CD8-positive, alpha-beta memory T cell (primary cell): ENCODE measurements at places on chromosomes 7 and 10.

GRCh38 chr10:130128062-130128781 is 8.0 kb upstream of the GLRX3 start:
- no peak overlapping the region for H3K4me3 ChIP-seq
- no peaks in the 10 kb centered on the region for H3K36me3 ChIP-seq
- no peak overlapping the region for H3K27ac ChIP-seq
- H3K4me1 ChIP-seq: peaks cover 4% of the 10 kb centered on the region

- no peaks in the 10 kb centered on the region for H3K27me3 ChIP-seq
- no peak overlapping the region for H3K4me3 ChIP-seq
- H3K4me1 ChIP-seq: peaks cover 33% of the 10 kb centered on the region
- no peaks in the 10 kb centered on the region for H3K36me3 ChIP-seq
- DNase-seq: no peak
These were observed 164.0 kb downstream of the SDK1 start for GRCh38 chr7:3464900-3465622.

- H3K4me1 ChIP-seq: peaks cover 51% of the 10 kb centered on the region
- DNase-seq: no peak
- H3K4me3 ChIP-seq: no peak overlapping the region
- no peaks in the 10 kb centered on the region for H3K27me3 ChIP-seq
- no peak overlapping the region for H3K27ac ChIP-seq
- H3K36me3 ChIP-seq: no peaks in the 10 kb centered on the region
These were observed 73.4 kb downstream of the MYOF start for GRCh38 chr10:93408783-93409182.

DNA sequence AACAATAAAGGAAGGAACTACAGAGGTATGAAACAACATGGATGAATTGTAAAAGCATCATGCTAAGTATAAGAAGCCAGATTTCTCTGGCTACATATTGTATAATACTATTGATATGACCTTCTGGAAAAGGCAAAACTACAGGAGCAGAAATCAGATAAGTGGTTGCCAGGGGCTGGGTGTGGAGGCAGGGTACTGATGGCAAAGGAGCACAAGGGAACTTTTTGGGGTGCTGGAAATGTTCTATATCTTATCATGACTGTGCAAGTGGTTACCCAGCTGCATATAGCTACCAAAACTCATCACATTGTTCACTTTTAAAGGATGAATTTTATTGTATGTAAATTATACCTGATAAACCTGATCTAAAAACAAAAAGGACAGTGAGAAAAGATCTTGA is 72.4 kb downstream of the SKAP2 start:
- no peak overlapping the region for H3K27ac ChIP-seq
- no peaks in the 10 kb centered on the region for H3K4me1 ChIP-seq
- H3K4me3 ChIP-seq: no peak overlapping the region
- no peaks in the 10 kb centered on the region for H3K36me3 ChIP-seq
- no peak for DNase-seq

DNA sequence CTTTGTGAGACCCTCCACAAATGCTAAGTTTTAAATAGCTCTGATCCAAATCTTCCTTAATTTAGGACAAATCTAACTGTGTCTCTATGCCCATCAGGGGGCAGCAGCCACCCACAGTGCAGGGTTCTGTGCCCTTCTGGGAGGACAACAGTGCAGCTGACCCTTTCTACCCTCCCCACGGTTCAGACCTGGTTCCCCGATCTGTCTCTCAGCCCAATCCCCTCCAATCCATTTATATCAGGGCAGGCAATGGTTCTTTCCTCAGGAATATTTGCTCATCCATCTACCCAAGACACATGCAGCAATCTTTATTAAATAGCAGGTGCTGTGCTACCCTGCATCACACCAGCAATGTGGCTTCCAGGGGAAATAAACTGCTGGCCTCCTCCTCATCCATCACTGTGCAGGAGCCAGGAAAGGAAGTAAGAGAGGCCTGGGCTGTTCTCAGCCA is 4.0 kb upstream of the RBM28 start:
- no peaks in the 10 kb centered on the region for H3K27me3 ChIP-seq
- no peak for DNase-seq
- H3K4me3 ChIP-seq: no peak overlapping the region
- H3K36me3 ChIP-seq: no peaks in the 10 kb centered on the region
- peaks cover 5% of the 10 kb centered on the region for H3K4me1 ChIP-seq
- no peak overlapping the region for H3K27ac ChIP-seq

DNA sequence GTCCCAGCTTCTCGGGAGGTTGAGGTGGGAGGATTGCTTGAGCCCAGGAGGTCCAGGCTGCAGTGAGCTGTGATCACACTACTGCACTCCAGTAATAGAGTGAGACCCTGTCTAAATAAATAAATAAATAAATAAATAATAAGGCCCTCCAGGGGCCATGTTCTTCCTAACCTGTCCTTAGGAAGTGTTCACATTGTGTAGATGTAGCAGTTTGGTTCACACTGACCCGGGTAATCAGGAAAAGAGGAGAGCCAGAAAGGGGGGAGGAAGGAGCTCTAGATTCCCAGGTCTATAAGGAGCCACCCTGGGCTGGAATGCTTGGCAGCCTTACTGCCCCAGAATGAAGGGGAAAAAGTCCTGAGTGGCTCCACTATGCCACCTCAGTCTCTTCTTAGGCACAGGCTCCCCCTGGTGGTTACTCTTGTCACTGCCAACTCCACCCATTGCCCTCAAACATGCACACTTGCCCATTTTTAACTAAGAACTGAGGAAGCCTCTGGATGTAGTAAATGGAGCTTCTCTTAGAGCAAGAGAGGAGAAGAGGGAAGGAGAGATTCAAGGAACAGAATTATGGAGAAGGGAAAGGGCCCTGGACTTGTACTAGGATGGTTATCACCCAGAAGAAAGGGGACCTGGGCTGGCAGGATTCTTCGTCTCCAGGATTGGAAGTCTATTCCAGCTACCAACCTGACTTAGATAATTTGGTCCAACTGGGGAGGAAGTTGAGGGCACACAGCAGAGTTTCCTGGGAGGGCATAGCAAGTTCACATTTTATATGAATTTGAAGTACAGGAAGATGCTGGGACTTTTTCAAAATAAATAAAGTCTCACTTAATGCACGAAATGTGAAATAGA is 7.8 kb downstream of the HPS6 start:
- peaks cover 5% of the 10 kb centered on the region for H3K4me1 ChIP-seq
- no peak overlapping the region for H3K4me3 ChIP-seq
- no peak overlapping the region for H3K27ac ChIP-seq
- no peaks in the 10 kb centered on the region for H3K27me3 ChIP-seq
- no peaks in the 10 kb centered on the region for H3K36me3 ChIP-seq
- peak; percentile 82 for DNase-seq

GRCh38 chr10:101070098-101070497 is 8.3 kb downstream of the KAZALD1 start:
- H3K27me3 ChIP-seq: peaks cover 21% of the 10 kb centered on the region
- peaks cover 16% of the 10 kb centered on the region for H3K4me1 ChIP-seq
- no peaks in the 10 kb centered on the region for H3K36me3 ChIP-seq
- no peak overlapping the region for H3K27ac ChIP-seq

DNA sequence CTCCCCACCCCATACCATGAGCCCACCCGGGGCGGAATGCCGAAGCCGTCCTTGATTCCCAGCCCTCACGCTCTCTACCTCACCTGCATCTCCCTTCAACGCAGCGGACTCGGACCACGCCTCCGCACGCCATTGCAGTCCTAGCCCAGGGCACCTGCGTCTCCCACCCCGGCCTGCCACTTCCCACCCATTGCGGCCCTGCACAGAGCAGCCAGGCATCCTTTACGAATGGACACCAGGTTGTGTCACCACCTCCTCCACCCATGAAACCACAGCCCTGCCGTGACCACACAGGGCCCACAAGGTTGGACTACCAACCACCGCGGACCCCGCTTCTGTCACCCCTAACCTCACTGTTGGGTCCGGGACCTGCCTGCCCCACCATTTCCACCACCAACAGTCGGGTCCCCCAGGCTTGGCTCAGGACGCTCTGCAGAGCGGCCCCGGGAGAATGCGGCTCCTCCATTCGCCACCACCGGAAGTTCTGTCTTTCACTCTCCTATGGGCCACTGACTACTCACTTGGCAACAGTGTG is 232.5 kb downstream of the MAD1L1 start:
- H3K27ac ChIP-seq: no peak overlapping the region
- no peak for DNase-seq
- H3K36me3 ChIP-seq: no peaks in the 10 kb centered on the region
- H3K4me3 ChIP-seq: no peak overlapping the region
- H3K27me3 ChIP-seq: no peaks in the 10 kb centered on the region

DNA sequence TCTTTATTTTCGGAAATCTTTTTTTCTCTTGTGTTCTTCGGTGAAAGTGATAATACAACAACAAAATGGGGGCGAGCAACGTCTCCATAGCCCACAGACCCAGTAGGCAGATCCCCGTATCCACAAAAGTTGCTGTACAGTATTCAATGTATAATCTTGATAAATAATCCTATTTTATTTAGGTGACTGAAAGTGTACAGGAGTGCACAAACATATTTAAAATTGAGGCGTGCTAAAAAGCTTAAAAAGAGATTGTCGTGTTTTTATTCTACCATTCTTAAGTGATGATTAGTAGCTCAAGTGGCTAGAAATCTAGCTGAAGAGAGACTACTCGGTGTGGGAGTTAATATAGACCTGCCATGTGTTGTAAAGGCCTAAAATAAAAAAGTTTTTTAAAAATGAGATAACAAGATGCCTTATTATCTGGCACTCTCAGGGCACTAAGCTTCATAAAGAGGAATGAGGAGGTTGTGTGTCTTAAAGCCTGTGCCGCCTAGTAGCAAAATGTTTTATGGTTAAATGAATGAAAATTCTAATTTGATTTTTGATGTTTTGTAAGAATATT is 1.6 kb downstream of the CAPZA2 start:
- no peaks in the 10 kb centered on the region for H3K36me3 ChIP-seq
- H3K27me3 ChIP-seq: no peaks in the 10 kb centered on the region
- peak overlapping the region; percentile 81 for H3K27ac ChIP-seq
- no peak for DNase-seq
- H3K4me1 ChIP-seq: peaks cover 44% of the 10 kb centered on the region

DNA sequence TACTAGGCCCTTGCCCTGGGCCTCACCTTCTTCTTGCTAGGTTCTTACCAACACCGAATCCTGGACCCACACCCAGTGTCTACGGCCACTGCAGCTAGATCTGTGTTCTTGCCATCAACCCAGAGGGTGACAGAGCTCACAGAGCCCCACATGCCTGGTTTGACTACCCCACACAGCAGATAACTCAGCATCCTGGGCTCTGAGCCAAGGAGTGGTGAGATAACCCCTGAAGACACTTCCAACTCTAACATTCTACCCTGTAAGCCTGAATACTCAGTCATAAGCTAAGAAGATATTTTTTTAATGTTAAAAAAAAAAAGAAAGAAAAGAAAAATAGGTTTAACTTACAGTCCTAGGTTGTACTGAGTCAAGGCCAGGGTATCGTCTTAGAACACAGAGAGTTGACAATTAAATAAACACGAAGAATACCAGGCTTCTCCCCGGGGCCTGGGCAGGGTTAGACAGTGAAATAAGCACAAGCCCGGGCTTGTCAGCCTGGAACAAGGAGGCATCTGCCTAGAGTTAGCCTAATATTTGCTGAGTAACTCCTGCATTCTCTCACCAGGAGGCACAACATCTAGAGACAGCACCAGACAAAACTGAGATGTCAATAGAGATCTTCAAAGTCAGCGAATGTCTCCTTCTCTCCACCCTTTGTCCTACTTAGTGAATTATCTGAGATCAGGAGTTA is 556.5 kb upstream of the LRRN3 start:
- no peak overlapping the region for H3K27ac ChIP-seq
- DNase-seq: no peak
- no peaks in the 10 kb centered on the region for H3K36me3 ChIP-seq
- H3K4me3 ChIP-seq: no peak overlapping the region
- H3K4me1 ChIP-seq: no peaks in the 10 kb centered on the region

DNA sequence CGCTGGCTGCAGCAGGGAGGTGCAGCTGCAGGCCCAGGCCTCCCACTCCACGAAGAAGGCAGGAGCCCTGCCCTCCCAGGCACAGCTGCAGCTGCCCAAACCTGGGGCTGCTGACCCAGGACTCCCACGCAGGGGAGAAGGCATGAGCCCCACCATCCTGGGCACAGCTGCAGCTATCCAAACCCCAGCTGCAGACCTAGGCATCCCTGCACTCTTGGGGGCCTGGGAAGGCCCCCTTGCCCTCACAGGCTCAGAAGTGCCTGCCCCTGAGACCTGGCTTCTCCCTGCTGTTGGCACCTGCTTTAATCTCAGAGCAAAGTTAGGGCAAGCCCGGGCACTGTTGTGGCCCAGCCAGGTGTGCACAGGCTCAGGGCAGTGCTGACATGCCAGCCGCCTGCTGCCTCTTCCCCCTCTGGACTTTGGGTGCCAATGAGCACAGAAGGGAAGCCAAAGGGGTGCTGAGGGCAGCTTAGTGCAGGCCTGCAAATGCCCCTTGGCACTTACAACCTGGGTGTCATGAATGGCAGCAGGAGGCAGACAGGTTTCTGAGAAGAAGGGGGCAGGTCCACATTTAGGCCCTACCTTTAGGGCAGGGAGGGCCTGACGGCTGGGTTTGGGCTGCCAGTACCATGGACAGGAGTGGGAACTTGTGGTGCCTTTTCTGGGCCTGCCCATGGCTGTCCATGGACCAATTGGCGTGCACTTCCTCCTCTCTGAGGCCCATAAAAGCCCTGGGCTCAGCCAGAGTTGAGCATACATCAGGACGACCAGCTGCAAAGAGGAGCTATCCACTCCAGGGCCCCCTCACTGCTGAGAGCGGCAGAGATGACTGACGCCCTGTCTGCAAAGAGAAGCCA is 31.1 kb downstream of the CRTAC1 start:
- H3K4me3 ChIP-seq: no peak overlapping the region
- H3K4me1 ChIP-seq: no peaks in the 10 kb centered on the region

DNA sequence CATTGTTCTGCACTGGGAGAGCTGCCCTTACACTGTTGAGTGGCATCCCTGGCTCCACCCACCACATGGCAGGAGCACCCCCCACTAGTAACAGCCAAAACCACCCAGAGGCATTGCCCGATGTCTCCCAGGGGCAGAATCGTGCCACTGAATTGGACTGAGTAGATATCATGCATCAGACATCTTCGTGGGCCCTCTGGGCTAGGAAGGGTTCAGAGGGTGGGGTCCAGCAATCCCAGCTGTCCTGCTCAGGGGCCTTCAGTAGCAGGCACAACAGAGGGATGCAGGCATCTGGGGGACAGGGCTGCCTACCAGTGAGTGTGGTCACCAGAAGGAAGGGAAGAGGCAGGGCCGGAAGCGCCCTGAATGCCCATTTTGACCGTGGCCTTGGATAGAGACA is 119.7 kb upstream of the PPP2R2D start:
- H3K27me3 ChIP-seq: no peaks in the 10 kb centered on the region
- no peak for DNase-seq
- no peak overlapping the region for H3K27ac ChIP-seq
- no peaks in the 10 kb centered on the region for H3K4me1 ChIP-seq

GRCh38 chr7:55066524-55066923 is 47.7 kb downstream of the EGFR start:
- H3K4me3 ChIP-seq: no peak overlapping the region
- H3K36me3 ChIP-seq: no peaks in the 10 kb centered on the region

- no peaks in the 10 kb centered on the region for H3K36me3 ChIP-seq
- H3K27ac ChIP-seq: no peak overlapping the region
- no peak overlapping the region for H3K4me3 ChIP-seq
- DNase-seq: no peak
These were observed 34.8 kb downstream of the DNAJB9 start for GRCh38 chr7:108604307-108605077.
